Hematopoietic multipotent progenitor cell treated with erythropoietin and hydrocortisone succinate and interleukin-3 and kit ligand, for 15 days (in vitro differentiated cells): ENCODE measurements at places on chromosomes 2 and 18.

- no peak for DNase-seq
Measured at GRCh38 chr18:27789406-27789805, 387.5 kb downstream of the CDH2 start.

GRCh38 chr18:8856769-8857393, 151.5 kb downstream of the MTCL1 start:
- DNase-seq = no peak

- DNase-seq = no peak
Measured at GRCh38 chr2:113251118-113251517, 27.6 kb downstream of the PAX8 start.

GRCh38 chr2:2876331-2877221, 501.0 kb downstream of the EIPR1 start:
- no peak for DNase-seq

DNA sequence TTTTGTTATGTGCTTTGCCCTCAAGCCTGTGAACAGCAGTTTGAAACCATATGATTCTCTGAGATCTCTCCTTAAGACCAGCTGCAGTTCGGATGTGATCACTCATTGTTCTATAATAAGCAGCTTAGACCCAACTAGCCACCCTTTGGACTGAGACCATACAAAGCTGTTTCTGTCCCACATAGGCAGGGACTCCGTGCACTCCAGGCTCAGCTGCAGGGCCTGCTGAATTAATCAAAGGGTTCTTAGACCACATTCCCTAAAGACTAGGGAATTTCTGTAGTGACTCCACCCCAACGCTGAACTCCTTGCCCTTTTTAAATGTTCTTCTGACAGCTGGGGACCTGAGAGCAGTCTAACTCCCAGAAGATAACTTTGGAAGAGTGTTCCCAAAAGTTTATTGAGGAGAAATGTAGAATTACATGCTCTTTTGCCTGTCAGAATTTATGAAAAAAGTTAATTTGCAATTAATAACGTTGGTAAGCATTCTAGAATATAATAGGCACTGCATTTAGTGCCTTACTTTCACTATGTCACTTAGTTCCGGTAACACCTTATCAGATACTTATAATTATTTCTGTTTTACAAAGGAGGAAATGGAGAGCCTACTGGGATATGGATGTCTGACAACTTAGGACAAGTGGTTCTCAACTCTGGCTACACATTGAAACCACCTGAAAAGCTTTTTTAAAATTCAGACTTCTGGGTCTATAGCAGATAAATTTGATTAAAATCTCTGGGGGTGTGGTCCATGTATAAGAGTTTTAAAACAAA, 42.3 kb downstream of the GULP1 start:
- no peak for DNase-seq
